Natural killer cell (primary cell): ENCODE measurements at places on chromosomes 5 and 9. TPM values are rescaled to one million over a fixed set of nuclear protein-coding genes. Genes with fewer than 3 reads are reported as not detected.

GRCh38 chr9:93017621-93018020, 40.9 kb upstream of the SUSD3 start:
- no peak for DNase-seq
- H3K27me3 ChIP-seq, result no peaks in the 10 kb centered on the region
- H3K36me3 ChIP-seq, result peaks cover 83% of the 10 kb centered on the region
- no peak overlapping the region for H3K27ac ChIP-seq
- no peak overlapping the region for H3K4me3 ChIP-seq

- H3K27ac ChIP-seq, result no peak overlapping the region
- no peak for DNase-seq
- no peaks in the 10 kb centered on the region for H3K36me3 ChIP-seq
- H3K4me3 ChIP-seq, result no peak overlapping the region
Measured at GRCh38 chr5:144092508-144092907, 78.0 kb downstream of the YIPF5 start.

Gene TICAM2
- 1.4 TPM for total RNA-seq

GRCh38 chr9:122338994-122339393, 31.8 kb upstream of the PTGS1 start:
- H3K36me3 ChIP-seq, result no peaks in the 10 kb centered on the region
- H3K27ac ChIP-seq, result no peak overlapping the region
- no peak for DNase-seq
- no peaks in the 10 kb centered on the region for H3K27me3 ChIP-seq
- no peaks in the 10 kb centered on the region for H3K4me1 ChIP-seq

DNA sequence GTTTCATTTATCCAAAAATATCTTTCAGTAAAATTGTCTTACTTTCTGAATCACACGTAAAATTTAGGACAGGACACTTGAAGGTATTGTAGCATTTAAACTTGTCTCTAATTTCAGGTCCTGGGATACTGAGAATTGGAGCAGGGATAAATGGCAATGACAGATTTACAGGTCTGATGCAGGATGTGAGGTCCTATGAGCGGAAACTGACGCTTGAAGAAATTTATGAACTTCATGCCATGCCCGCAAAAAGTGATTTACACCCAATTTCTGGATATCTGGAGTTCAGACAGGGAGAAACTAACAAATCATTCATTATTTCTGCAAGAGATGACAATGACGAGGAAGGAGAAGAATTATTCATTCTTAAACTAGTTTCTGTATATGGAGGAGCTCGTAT, 99.2 kb downstream of the ADGRV1 start:
- DNase-seq, result no peak
- H3K27me3 ChIP-seq, result no peaks in the 10 kb centered on the region
- H3K36me3 ChIP-seq, result no peaks in the 10 kb centered on the region

DNA sequence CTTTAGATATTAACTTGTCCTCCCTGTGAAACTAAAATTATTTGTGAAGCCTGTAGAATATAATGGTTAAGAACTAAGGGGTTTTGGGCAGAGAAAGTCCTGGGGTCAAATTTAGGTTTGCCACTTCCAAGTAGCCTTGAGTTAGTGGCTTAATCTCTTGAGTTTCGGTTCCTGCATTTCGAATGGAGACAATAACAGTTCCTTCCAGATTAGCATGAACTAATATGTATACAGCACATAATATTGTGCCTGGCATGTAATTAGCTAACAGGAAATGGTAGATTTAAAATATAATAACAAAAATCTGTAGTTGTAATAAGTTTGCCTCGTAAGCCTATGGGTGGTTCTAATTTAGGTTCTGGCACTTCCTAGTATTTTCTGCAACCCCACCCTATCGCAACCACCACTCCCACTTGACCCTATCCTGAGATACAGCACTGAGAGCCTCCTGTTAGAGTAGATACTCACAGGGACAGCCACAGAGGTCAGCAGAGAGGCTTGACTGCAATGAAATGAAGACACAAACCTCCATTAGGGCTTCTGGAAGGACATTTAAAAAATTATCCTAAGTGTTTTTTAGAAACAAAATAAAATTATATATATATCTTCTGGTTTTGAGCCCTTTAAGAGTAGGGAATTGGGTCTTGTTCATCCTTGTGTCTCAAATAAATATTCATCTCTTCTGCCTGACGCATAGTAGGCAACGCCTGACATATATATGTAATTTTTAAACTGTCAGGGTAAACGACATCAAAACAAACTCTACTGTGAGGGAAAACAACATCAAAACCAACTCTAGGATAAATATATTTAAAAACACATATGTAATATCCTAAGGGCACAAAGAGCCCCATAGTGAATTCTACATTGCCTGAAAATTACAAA, 8.5 kb downstream of the SPINK9 start:
- DNase-seq, result no peak
- no peaks in the 10 kb centered on the region for H3K36me3 ChIP-seq
- no peak overlapping the region for H3K27ac ChIP-seq
- no peaks in the 10 kb centered on the region for H3K4me1 ChIP-seq
- no peak overlapping the region for H3K4me3 ChIP-seq

Gene LTC4S
- 5.4 TPM for total RNA-seq

- H3K27me3 ChIP-seq, result no peaks in the 10 kb centered on the region
- H3K27ac ChIP-seq, result no peak overlapping the region
- H3K36me3 ChIP-seq, result no peaks in the 10 kb centered on the region
- DNase-seq, result no peak
- H3K4me3 ChIP-seq, result no peak overlapping the region
Measured at GRCh38 chr5:28567048-28567447, 1528.7 kb upstream of the CDH9 start.

Gene NEUROG1
- total RNA-seq, result not detected
